ENCODE measurements at places on chromosomes 16 and 17. TPM values are rescaled to one million over a fixed set of nuclear protein-coding genes. Genes with fewer than 3 reads are reported as not detected.

- H3K27me3 ChIP-seq: no peaks in the 10 kb centered on the region
- no peak for DNase-seq
- no peaks in the 10 kb centered on the region for H3K4me1 ChIP-seq
- no peak overlapping the region for H3K27ac ChIP-seq
- no peaks in the 10 kb centered on the region for H3K36me3 ChIP-seq
Measured at GRCh38 chr17:63365366-63366240, 80.5 kb downstream of the CYB561 start.

- peaks cover 3% of the 10 kb centered on the region for H3K36me3 ChIP-seq
- H3K27me3 ChIP-seq: no peaks in the 10 kb centered on the region
- no peaks in the 10 kb centered on the region for H3K4me1 ChIP-seq
Measured at GRCh38 chr17:37047631-37048104, 98.9 kb downstream of the AATF start.

- H3K4me1 ChIP-seq: no peaks in the 10 kb centered on the region
- no peak for DNase-seq
- H3K27ac ChIP-seq: no peak overlapping the region
Measured at GRCh38 chr16:73033271-73033998, 14.5 kb downstream of the ZFHX3 start.

The TOX3 gene
- total RNA-seq: 0.92 TPM

The FNDC8 gene
- not detected for total RNA-seq
